ENCODE measurements at places on chromosomes 3 and 15.

DNA sequence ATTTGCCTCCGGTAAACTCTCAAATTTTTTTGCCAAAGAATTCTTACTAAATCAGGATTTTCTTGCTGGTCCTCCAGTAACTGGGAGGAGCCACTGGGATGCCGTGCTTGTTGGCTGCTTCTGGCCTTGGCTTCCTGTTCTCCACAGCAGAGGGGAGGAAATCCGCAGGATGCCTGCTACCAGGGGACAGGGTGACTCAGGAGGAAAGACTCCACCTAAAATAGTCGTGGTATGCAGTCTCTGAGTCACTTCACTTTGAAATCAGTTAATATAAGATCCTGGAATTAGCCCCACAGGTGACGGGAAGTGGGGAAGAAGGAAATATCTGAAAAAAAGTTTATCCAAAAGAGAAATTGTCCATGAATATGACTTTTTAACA, 6.5 kb upstream of the TM4SF18 start:
- peak; percentile 59 for DNase-seq

GRCh38 chr3:149010504-149010951, 19.2 kb downstream of the GYG1 start:
- no peak for DNase-seq

DNA sequence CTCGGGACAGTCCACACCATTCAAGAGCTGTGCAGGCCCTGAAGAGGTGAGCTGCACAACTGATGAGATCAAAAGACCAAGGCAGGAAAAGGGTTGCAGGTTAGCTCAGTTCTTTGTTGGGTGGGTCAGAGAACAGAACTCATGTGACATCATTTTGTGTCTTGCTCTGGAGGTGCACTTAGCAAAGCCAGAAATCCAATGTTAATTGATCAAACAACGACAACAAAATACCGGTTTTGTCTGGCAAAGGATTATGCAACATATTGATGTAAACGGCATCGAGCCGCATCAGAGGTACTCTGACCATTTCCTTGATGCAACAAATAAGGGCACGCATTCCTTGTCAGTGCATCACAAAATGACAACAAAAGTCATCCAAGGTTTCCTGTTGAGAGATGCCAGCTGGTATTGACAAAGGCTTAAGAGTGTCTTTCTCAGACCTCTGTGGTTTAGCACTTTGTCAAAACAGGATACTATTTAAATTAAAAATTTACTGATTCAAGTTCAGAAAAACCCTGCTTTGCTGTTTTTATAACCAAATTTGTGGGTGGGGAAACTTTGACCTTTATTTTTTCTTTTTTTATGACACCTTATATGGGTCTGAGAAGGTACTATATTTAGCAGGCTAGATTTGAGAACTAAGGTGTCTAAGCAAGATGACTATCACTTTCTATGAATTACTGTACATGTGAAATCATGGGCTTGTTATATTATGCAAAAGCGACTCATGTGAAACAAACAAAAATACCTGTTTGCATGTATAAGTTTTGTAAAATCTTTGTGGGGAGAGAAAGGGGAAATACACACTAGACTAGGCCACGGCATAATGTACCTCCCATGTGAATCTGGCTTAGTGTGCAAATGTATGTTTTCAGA, 496.1 kb downstream of the FOXP1 start:
- no peak for DNase-seq

- no peak for DNase-seq
Measured at GRCh38 chr3:187252311-187252710, 39.2 kb downstream of the MASP1 start.

- peak; percentile 68 for DNase-seq
Measured at GRCh38 chr3:100210772-100211135, 50.0 kb upstream of the TBC1D23 start.

- DNase-seq = peak; percentile 50
Measured at GRCh38 chr3:133466531-133467386, 66.9 kb downstream of the BFSP2 start.

DNA sequence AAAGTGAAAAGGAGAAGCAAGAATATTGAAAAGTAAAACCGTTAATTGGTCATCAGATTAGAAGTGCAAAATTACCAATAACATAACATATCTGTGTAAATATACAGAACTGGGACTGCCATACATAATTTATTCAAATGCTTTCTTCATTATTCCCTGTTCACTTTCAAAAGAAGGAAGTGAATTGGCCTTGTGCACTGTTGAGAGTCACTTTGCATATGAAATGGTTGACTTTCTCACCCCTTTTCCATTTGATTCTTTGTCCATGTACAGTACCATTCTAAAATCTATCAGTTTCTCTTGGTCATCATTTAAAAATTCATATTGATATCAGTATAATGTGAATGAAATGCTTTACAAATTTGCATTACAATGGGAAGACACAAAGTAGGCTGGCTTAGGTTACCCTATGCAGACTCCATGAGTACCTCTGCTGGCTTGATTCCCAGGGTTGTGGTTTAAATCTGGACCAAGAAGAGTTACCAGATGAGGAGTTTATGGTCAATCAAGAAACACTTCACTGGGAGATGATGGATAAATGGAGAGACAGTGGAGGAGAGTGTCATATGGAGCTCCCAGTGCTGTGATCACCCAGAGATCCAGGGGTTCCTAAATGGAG, 210.9 kb upstream of the TOPAZ1 start:
- DNase-seq = no peak

DNA sequence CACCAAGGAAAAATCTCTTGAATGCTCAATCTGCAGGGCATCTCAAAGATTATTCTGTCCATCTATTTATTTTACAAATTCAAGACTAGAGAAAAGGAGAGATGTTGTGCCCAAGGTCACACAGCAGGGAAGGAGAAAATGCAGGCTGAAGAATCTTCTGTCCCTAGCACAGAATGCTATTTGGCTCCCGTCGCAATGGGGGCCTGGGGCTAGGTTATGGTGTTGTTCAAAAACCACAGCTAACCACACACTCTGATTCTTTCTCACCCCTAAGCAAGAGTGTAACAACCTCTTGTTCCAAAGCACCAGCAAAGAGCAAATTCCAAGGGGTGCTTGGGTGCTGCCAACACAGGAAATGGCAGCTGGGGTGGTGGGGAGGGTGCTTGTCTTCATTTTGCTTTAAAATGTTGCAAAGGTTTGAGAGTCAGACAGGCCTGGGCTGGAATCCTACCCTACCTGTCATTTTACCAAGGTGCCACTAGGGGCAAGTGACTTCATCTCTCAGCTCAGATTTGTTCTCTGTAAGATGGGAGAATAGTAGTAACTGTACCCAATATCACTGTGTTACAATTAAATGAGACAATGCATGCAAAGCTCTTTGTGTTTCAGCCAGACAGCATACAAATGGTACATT, 112.5 kb downstream of the ADAMTS9 start:
- DNase-seq = no peak

- peak; percentile 43 for DNase-seq
Measured at GRCh38 chr15:47384341-47384740, 333.0 kb upstream of the SEMA6D start.

- no peak for DNase-seq
Measured at GRCh38 chr15:90839187-90840071, 29.0 kb upstream of the FURIN start.

DNA sequence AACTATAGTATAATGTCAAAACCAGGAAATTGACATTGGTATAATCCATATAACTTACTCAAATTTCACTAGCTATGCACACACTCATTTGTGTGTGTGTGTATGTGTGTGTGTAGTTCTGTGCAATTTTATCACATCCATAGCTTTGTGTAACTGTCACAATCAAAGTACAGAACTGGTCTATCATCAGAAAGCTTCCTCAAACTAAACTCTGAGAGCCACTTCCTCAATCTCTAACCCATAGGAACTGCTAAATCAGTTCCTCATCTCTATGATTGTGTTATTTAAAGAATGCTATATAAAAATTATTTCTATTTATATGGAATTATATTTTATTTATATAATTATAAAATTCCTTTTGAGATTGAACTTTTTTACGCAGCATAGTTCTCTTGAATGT, 18.1 kb downstream of the LNP1 start:
- DNase-seq = no peak

- DNase-seq = no peak
Measured at GRCh38 chr3:116877968-116878367, 168.4 kb downstream of the TUSC7 start.

DNA sequence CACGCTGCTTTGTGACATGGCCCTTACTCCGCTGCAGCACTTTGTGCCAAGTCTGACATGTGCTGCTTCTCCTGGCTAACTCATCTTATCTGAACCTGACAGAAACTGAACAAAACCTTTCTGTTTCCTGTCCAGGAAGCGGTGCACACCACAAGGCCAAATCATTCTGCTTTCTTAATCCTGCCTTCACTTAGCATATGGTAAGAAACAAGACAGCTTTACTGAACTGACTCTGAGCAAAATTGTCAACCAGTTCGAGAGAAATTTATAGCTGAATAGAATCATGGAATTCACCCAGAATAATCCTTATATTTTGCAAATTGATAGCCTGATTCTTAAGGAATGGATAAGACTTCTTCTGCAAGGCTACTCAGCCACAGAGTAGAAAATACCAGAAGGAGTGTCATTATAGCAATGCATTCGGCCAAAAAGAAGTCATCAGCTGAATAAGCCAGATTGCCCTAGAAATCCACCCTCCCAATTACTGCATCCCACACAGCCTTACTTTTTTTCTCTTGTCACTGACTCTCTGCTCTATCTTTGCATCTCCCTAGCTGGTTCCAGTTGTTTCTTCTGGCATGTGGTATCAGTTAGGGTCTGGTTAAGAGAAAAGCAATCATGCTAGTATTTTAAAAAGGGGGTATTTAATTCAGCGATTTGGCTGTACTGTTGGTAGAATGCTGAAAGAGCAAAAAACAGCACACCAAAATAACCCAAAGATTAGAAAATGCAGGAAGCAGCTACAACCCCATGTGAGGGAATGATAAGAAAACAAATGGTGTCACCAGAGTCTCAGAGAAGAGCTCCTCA, 41.6 kb upstream of the STRIT1 start:
- DNase-seq = no peak

GRCh38 chr15:38211249-38211648, 41.4 kb upstream of the SPRED1 start:
- DNase-seq = no peak

GRCh38 chr3:3552761-3553160, 246.5 kb upstream of the LRRN1 start:
- peak; percentile 9 for DNase-seq

GRCh38 chr3:97932387-97932801, 39.8 kb downstream of the RIOX2 start:
- DNase-seq = no peak

DNA sequence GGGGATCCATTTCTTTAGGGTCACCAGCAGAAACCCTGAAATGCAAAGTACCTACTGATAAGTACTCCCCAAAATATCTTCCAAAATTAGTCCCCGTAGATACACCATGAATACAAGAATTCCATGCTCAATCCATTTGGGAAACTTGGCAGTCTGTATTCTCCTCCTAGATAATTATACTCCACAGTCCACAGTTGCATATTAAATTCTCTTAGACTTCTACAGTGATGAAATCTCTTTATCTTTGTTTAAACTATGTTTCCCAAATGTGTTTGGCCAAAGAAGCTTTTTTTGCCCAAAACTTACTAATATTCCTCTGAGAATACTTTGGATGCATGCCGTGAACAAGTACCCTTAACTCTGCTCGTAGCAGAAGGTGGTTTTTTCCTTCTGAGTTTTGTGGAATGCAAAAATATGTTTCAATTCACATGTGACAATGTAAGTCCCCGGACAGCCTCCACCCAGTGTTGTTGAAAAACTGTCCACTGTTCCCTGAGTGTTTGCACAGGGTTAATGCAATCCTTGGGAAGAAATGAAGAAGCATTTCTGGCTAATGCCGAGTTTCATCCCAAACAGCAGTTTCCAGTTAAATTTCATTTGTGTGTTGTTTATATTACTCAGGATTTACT, 126.7 kb downstream of the ARNT2 start:
- DNase-seq = no peak

- DNase-seq = no peak
Measured at GRCh38 chr3:184590795-184591194, 29.2 kb downstream of the EPHB3 start.

DNA sequence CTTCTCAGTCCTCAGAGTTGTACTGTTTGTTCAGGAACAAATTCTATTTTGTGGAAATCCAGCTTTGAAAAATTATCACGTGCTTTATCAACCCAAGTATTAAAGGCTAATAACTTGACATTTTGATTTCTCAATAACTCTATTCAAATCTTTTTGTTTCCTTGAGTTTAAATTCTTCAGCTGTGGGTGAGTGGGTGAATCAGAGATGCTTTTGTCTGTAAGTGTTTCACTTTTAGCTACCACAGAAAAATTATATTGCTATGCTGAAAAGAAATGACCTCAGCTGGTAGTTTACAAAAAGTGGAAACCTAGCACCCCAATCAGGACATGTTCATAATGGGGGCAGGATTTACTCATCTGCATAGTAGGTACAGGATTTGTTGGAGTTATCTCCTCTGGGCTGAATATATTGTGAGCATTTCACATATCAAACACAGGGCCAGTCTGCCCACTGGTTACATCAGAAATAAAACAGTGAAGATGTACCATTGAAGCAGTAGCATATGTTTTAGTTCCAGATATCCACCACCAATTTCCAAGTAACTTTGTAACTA, 30.5 kb downstream of the MINDY4B start:
- no peak for DNase-seq

DNA sequence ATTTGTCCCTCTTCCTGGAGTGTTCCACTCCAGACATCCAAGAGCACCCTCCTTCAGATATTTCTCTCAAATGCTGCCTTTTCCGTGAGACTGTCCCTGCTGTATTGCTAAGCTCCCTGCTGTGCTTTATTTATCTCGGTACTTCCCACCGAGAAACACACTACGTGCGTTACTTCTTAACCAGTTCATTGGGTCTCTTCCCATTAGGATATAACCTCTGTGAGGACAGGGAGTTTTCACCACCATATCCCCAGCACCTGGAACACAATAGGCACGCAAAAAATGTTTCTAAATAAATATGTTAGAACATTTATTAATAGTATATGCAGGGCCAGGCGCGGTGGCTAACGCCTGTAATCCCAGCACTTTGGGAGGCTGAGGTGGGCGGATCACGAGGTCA, 308.7 kb upstream of the IL12A start:
- no peak for DNase-seq

GRCh38 chr15:56052395-56053045, 59.1 kb upstream of the NEDD4 start:
- peak; percentile 37 for DNase-seq

DNA sequence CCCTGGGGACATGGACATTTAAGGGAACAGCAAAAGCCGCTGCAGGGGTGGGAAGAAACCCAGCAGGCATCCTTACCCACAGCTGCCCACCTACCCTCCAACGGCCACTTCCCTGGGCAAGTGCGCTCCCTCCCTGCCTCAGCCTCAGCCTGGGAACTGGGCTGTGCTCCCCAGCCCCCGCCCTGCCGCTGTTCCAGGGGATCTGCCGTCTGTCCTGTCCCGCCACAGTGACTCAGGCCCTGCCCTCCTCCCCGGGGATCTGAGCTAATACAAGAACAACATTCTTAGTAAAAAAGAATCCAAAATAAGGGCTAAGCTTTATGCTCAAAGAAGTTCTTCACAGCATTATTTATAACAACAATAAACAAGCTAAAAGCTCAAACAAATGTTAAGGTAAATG, 7.4 kb upstream of the IQSEC1 start:
- no peak for DNase-seq

- no peak for DNase-seq
Measured at GRCh38 chr15:72939514-72940228, 112.6 kb upstream of the NEO1 start.

Measured in muscle of back (tissue), 13 donors.